Right lung (tissue), 10 donors: ENCODE measurements at places on chromosomes 6 and 20. TPM values are rescaled to one million over a fixed set of nuclear protein-coding genes. Genes with fewer than 3 reads are reported as not detected.

- DNase-seq = no peak
Measured at GRCh38 chr20:40232273-40232672, 456.8 kb downstream of the MAFB start.

GRCh38 chr6:161489626-161490306 lies 215.9 kb upstream of the AGPAT4 start:
- no peak for DNase-seq

DNA sequence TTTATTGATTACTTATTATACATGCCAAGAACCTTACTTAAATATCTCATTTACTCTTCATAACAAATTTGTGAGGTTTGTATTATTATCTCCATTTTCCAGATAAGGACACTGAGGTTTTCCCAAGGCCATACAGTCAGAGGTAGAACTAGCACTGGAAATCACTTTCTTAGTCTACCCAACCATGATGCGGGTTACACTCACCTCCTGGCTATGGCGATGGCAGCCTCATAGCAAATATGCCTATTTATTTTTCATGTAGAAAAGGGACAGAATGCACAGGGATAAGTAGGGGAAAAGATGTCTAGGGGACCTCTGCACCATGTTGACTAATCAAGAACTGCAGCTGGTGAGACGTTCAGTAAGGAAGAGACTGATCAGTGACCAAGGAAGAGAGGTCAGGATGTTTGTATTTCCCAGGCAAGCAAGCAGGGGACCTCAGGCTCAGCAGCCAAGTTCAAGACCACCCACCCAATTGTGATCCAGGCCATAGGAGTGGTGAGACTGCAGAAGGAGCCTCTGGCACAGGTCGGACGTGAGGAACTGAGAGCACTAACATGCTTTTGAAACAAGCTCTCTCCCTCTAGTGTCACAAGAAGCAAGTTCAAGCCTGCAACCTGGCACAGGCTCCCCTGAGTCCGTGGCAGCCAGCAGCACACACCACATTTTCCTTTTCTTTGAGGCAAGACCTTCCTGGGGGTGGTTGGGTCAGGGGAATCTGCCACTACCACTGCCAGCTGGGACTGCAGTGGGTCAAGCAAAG lies 97.8 kb downstream of the GMPR start:
- DNase-seq = no peak

- no peak for DNase-seq
Measured at GRCh38 chr20:13029687-13030375, 21.1 kb downstream of the SPTLC3 start.

DNA sequence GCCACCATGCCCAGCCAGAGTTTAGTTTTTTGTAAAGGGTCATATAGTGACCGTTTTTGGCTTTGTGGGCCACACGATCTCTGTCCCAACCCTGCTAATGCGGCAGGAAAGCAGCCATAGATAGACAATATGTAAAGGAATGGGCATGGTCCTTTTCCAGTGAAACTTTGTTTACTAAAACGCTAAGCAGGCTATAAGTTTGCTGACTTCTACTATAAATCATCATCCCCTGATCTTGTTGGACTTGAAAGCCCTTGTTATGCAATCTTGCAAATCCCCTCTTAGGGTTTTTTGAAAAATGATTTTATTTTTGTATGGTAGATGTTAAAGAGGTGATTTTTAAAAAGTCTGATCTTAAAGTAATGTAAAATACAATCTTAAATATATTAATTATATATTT lies 63.6 kb downstream of the CBFA2T2 start:
- no peak for DNase-seq

DYNLT2 gene
- 7.9 TPM for polyA plus RNA-seq

DNA sequence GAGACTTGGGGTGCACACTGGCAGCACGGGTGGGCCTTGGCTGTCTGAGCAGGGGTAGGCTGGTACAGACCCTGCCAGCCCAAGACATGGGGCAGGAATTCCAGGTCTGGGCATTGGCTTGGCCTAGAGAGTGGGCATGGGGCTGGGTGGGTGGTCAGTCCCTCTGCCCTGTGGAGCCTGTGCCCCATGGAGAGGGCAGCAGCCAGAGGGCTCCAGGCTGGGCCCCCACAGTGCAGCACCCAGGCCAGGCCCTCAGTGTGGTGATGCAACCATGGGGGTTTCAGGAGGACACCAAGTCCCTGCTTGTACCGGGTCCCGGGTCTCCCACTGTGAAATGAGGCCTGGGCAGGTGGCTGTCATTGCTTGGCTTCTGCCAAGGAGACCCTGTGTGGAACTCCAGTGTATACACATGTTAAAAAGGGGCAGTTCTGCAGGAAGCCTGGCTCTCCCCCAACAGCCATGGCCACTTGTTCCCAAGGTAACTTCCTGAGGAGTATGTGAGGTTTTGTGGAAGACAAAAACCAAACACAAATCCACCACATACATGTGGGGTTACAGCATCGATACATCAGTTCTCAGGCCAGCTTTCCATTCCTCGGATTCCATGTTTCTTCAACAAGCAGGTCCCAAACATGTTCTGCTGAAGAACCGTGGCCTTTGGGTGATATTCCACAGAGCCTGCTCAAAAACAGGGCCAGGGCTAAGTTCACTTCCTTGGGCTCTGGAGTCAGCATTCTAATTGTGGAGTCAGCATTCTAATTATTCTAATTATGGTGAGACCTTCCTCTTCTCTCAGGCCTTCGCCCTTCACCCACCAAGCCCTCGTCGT lies 77.3 kb downstream of the DACT2 start:
- no peak for DNase-seq

GRCh38 chr6:2866171-2866846 lies 24.6 kb upstream of the SERPINB1 start:
- no peak for DNase-seq

KIF25 gene
- polyA plus RNA-seq = 13.3 TPM

DNA sequence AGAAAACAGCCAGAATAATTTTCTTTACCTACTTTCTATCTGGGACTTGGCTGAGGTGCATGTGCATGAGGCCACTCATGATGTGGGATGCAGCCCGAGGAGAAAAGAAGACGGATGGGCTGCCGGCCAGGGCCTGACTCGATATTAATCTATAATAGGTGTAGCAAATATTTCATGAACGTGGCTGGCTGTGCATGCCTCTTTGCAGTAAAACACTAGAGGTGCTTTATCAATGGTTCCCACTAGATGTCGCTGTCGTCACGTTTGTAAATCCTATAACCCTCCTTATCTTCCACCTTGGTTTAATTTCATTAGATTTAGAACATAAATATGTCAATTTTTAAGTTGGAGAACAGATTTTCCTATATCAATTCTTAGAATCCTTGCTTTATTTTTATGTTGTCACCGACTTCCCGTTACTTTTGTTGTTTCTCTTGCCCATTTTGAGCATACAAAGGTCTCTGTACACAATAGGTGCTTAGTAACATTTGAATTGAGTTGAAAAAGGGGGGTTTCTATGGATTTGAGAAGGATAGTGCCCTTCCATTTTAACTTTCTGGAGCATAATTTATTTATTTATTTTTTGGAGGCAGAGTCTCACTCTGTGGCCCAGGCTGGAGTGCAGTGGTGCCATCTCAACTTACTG lies 19.6 kb upstream of the FERMT1 start:
- no peak for DNase-seq

- DNase-seq = no peak
Measured at GRCh38 chr6:126824815-126825214, 293.7 kb upstream of the RSPO3 start.

MEI4 gene
- 0.08 TPM for polyA plus RNA-seq

GRCh38 chr6:36581716-36582115 lies 12.4 kb upstream of the SRSF3 start:
- DNase-seq = no peak

DNA sequence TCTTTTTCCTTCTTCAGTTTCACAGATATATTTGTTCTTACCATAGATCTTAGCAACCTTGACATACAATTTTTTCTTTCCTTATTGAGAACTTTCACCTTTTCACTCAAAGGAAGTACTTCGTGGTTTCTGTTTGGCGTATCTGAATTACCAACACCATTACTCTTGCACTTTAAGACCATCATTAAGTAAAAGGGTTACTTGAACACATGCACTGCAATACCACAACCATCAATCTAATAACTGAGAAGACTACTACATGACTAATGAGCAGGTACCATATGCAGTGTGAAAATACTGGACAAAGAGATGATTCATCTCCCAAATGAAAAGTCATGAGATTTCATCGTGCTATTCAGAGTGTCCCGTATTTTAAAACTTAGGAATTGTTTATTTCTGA lies 21.7 kb upstream of the SENP6 start:
- DNase-seq = no peak

DNA sequence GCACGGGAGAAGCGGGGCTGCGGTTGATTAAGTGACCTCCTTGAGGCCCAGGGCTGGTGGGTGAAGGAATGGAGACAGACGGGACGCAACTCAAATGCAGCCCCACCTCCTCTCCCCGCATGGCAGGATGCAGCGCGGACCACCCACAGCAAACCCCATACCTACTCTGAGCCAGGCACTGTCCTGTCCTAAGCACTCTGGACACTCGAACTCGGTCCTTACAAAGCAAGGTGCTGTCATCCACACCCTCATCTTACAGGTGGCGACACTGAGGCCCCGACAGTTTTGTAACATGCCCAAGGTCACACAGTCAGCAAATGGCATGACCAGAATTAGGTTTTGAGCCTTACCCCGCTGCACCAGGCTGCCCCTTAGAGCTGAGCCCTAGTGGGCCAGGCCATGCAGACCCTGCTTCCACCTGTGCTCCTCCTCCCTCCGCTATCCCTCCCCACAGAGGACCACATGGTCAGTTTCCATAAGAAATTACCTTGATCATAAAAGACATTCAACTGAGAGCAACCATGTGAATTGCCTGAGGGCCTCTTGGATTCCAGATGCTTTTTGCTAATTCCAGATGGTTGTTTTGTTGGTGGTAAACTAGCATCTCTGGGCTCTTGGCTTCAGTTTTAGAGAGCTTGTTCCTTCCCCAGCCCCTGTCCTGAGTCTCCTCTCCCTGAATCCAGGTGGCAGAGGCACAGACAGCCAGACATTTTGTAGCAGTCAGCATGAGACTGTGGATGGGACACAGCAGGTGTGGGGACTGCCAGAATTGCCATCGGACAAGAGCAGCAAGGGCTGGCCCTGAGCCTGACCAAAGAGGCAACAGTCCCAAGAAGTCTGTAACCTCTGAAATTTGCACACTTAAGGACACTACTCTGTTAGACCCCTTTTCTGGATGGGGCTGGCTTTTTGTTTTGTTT lies 171.9 kb upstream of the PMEPA1 start:
- no peak for DNase-seq

- DNase-seq = no peak
Measured at GRCh38 chr20:24949756-24950127, 673 bp downstream of the CST7 start.

DNA sequence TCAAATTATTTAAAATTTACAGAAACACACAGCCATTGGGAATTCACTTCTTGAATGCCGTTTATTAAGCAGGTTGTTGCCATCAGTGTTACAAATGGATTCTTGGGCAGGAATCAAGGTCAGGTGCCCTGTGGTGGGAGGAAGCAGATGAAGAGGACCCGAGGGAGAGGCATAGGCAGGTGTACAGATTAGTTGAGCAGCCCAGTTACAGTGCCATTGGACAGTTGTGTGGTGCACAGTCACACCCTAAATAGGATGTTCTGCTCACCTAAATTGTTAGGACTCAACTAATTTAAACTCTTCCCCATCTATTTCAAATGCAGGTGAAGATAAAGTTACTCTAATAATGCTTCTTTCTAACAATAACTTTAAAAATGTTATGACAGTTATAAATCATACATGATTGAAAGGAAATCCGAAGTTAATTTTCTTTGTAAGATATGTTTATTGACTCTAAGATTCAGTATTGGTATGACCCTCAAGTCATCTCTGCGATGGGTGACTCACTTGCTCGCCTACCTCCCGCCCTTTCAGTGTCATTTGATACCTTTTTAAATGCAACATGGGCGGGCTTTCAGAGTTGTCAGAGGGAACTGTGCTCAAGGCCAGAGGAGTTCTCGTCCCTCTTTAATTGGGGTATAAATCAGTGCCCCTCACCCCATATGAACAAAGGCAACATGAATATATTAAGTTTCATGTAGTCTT lies 35.1 kb downstream of the DSE start:
- no peak for DNase-seq

GRCh38 chr6:106886922-106887797 lies 87.4 kb downstream of the CD24 start:
- DNase-seq = no peak

DNA sequence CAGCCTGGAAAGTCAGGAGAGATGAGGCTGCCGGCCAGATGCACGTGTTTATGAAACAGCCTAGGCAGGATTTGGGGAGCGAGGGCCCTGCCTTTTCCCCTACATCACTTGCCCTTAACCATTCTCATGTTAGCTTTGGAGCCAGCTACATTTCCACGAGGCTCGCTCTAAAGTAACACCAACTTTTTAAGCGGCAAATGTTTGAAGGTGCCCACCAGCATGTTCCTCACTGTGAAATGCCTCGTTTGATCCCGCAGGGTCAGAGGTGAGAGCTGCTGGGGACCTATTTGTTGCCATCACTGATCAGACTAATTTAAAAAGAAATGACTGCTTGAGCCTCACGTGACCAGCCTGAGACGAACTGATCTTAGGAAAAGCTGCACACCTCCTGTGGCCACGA lies 51.6 kb upstream of the DACT2 start:
- no peak for DNase-seq

SDHAF4 gene
- polyA plus RNA-seq = 19.8 TPM

DNA sequence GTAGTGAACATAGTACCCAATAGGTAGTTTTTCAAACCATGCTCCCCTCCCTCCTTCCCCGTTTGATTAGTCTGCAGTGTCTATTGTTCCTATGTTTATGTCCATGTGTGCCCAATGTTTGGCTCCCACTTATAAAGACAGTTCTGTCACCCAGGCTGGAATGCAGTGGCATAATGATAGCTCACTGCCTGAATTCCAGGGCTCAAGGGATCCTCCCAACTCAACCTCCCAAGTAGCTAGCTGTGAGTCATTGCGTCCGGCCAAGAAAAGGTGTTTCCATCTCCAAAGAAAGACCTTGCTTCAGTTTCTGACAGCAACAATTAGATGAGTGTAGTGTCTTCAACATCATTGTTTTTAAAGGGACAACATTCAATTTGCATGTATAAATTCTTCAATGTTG lies 131.1 kb upstream of the CEP162 start:
- DNase-seq = no peak
